NCI-H187 (cell line): ENCODE measurements at places on chromosomes 7 and 10.

- DNase-seq = no peak
These were observed 233.8 kb upstream of the NEBL start for GRCh38 chr10:21130683-21131442.

DNA sequence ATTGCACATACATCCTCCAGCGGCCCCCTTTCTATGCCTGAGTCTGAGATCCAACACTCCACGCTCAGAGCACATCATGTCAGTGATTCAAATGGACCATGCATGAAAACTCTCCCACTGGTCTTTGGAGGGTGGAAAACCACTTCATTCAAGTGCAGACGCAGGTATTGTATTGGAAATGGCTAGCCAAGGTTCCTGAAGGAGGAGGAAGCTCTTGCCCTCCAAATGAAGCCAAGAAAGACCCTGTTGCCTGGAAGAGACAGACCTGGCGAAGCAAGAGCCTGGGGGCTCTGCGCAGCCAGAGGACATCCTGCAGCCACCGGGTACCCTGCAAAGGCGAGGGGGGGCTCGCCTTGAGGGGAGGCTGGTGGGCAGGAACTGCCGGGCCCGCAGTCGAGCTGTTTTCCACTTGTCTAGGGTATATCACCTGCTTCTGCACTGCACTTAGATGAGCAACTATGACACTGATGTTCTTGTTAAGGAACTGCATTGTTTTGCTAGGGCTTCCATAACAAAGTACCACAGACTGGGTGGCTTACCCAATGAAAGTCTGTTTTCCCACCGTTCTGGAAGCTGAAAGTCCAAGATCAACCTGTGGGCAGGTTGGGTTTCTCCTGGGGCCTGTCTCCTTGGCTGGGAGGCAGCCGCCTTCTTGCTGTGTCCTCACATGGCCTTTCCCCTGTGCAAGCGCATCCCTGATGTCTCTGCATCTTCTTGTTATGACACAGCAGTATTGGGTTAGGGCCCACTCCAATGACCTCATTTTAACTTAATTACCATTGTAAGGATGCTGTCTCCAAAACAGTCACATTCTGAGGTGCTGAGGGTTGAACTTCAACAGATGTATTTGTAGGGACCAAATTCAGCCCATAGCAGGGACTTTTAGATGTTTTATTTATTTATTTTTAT, 233.4 kb downstream of the ARHGAP12 start:
- no peak for DNase-seq

DNA sequence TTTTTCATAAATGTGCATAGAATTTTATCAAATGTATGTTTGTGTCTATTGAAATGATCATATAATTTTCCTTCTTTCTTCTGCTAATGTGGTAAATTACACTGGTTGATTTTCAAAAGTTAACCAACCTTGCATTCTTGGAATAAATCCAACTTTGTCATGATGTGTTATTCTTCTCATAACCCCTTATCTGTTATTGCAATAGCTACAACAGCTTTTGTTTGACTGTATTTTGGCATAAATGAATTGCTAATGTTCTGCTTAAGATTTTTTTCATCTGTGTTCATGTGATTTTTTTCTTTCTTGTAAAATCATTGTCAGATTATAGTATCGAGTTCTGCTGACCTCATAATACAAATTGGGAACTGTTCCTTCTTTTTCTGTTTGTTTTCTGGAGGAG, 17.6 kb downstream of the CDH23 start:
- DNase-seq = no peak

DNA sequence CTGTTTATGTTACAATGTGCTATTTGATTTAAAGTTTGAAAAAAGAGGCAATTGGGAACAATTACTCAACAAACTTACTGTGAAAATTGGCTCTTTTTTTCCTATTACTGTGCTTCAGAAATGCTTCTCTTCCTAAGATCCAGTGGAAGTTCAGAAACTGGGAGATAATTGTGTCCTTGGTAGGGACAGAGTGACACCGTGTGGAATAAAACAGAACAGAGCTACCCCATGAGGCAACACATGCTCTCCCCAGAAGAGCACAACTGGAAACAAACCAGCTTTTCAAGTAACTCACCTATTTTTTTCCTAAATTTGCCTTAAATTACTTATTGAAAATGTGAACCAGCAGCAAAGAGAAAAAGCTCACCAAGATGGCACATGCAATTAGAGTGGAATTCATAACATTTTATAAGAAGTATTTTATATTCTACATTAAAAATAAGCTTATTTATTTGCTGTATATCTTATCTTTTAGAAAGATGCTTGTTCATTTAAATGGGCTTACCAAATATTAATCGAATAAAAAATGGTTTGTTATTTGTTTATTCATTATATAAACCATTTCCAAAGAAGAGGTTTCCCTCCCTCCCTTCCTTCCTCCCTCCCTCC, 346.1 kb upstream of the ANKRD30A start:
- no peak for DNase-seq

DNA sequence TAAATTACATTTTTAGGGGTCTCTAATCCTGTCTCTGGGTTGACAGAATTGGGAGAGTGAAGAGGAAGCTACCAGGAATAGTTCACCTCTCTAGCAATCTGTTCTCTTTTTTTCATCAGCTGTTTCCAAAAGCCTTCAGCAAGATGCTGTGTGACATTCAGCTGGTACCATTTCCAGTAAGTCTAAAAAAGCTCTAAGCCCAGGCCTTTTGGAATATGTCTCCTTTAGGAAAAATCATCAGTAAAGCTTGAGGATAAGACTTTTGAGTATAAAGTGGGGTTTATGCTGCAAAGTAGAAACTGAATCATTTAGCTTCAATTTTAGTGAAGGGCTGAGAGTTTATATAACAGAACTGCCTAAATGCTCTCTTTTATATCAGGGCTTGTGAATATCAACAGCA, 81.5 kb downstream of the CCNY start:
- no peak for DNase-seq

DNA sequence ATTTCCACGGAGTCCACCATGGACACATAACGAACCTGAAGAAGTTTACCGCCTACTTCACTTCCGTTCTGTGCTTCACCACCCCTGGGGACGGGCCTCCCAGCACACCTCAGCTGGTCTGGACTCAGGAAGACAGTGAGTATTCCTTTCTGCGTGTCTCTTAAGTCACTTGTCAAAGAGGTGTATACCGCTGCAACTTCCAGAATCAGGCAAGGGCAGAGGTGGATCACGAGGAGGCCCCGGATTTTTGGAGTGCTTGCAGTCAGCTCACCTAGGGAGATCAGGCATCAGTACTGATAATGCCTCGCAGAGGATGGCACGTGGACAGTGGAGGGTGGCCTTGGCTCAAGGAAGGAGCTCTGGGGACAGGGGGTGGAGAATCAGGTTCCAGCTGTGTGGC, 630.4 kb upstream of the FOXK1 start:
- DNase-seq = no peak

- no peak for DNase-seq
These were observed 206.1 kb upstream of the NPSR1 start for GRCh38 chr7:34451923-34452322.

DNA sequence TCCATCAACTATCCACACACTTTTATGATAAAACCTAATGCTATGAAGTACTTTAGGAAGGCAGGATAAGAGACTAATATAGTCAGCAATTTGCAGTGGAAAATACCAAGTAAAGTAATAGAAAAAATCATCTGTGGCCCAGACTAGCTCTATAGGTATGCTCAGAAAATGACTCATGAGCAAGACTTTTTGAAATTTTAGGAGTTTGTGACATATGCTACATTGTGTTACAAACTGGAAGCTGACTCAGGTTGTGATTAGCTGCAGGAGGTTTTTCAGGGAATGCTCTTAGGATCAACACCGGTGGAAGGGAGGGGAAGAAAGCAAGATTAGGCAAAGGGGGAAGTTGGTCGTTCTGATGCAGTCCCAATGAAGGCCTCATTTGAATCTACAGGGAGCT, 56.1 kb downstream of the FEZF1 start:
- no peak for DNase-seq

DNA sequence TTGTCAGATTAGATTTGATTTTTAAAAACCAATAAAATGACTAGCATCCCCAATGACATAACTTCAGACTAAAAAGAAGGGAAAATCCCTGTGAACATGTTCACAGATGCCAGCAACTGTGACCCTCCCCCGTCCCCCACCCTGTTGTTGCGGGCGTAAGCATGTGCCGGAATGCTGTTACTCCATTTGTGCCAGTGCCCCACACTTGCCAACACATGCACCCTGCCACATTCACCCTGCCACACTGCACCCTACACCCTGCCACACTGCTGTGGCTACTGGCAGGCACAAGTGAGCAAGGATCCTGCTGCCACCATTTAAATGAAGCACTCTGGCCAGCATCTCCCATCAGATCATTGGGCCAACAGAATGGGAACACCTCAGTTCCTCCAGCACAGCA, 540.2 kb downstream of the GRID1 start:
- no peak for DNase-seq

DNA sequence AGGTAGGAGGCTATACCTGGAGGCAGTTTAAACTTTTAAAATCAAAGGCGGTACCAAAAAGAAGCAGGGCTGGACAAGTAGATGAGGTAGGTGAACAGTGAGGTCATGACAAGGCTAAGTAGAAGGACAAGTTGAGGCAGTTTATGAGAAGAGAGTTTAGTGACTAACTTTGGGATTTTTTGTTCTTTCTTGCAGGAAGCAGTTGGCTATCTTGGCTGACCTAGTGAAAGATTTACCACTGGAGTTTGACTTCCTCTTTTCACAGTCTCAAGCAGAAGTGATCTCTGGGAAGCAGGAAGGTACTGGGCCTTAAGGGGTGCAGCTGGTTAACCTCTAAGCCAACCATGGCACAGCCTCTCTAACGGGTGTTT, 26.3 kb downstream of the ENTPD7 start:
- DNase-seq = no peak

GRCh38 chr7:108093851-108094331, 36.3 kb downstream of the LAMB4 start:
- no peak for DNase-seq

DNA sequence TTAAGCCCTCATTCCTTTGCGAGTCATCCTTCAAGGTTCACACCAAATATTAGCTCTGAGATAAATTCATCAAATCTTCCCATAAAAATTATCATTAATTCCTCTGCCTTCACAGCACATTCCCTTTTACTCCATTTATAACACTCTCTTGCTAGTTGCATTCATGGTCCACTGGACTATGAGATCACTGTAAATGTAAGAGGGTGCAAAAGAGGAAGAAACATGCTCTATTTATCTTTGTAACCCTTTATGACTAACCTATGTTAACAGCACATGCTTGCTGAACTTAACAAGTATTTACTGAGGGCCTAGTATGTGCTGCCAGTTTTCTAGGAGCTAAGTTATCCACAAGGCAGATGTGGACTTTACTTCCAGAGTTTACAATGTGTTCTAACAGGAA, 86.7 kb upstream of the TMEM168 start:
- DNase-seq = no peak

GRCh38 chr7:143447466-143447865, 4.2 kb downstream of the TAS2R60 start:
- DNase-seq = no peak

DNA sequence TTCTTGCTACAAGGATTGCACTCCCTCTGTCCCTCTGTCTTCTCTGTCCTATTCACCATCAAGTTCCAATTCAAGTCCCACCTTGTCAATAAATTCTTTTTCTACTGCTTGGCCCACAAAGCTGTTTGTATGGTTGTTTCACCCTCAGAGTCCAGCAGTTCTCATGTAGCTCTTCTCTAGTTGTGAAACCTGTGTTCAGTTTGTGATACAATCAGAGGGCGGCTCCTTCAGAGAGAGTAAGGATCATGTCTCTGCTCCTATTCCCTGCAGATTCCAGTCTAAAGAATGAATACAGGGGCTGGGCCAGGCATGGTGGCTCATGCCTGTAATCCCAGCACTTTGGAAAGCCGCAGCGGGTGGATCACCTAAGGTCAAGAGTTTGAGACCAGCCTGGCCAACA, 126.6 kb upstream of the BET1 start:
- DNase-seq = no peak

- DNase-seq = no peak
These were observed 7.4 kb upstream of the XRCC2 start for GRCh38 chr7:152683297-152683696.

- DNase-seq = no peak
These were observed 16.0 kb downstream of the HDAC9 start for GRCh38 chr7:18511351-18512140.

DNA sequence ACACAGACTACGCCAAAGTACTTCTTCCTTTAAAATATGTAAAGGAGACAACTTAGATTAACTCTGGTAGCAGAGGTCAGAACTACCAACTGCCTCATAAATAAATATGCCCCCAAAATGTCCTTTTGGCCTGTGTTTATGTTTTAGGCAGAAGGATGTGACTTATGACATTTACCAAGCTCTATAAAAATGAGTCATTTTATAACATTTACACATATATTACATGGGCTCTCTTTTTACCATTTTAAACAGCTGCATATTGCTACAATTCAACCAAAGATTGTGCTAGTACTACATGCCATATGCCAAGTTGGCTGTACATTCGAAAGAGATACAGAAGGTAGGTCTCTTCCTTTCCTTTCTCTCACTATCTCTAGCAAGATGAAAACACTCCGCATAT, 12.4 kb downstream of the ABLIM1 start:
- no peak for DNase-seq

DNA sequence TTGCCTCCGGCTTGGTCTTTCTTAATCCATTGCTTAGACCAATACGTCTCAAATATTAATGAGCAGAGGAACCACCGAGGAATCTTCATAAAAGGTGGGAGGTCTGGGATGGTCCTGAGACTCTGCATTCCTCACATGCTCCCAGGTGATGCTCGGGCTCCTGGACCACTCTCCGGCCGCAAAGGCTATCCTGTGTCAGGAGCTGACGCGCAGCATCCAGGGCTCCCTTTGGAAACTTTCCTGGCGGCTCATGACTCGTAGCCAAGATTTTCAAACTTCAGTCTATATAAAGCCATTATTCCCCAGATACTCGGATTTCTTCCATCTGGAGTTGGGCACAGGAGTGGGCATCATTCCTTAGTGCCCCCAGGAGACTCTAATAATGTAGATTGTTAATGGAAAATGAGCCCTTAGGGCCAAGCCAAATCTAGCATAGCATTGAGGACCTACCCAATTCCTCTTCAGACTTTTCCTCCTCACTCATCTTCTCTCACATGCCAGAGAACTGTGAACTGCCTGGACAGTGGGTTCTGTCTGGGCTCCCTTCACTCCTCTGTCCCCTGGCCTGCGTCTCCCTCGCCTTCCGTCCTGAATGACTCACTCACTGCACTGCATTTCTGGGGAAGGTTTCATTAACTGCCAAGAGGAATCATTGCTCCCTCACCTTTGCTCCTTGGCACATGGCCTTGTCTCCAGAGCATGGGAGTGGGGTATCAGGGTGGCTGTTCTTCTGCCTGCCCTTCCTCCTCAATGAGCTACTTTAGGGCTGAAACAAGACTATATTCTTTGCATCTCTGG, 89.3 kb downstream of the MKI67 start:
- DNase-seq = no peak

GRCh38 chr10:88693392-88694020, 12.5 kb upstream of the LIPK start:
- DNase-seq = no peak

DNA sequence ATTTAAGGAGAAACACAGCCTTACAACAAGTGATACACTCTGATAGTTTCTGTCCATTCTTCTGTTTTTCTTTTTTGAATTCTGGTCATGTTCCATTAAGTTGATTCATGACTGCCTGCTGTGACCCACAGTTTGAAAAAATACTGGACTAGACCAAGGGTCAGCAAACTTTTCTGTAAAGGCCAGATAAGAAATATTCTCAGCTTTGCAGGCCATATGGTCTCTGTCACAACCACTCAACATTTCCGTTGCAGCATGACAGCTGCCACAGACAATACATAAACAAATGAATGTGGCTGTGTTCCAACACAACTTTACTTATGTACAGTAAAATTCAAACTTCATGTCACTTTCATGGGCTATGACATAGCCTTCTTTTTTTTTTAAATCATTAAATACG, 156.7 kb downstream of the PLXNA4 start:
- no peak for DNase-seq
